Thoracic aorta (tissue), 2 donors: ENCODE measurements at places on chromosomes 3 and 15.
A peak's percentile ranks its signal among the peaks of the same experiment; 100 is the strongest.

DNA sequence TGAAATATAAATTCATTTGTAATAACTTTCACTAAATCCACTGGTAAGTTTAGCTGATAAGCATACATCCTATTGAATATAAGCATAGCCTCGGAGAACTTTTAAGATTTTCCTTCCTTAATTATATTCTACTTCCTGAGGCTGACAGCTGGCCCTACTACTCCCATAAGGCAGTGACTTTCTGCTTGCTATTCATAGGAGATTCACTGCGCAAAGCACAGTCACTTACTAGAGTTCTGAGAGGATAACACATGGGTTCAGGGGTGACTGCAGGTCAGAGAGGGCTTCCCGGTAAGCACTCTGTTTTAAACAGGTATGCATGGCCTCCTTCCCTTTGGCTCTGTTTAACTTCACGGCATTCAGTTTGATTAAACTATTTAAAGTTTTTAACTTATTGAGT, 75.8 kb downstream of the FAIM start:
- no peak for DNase-seq

DNA sequence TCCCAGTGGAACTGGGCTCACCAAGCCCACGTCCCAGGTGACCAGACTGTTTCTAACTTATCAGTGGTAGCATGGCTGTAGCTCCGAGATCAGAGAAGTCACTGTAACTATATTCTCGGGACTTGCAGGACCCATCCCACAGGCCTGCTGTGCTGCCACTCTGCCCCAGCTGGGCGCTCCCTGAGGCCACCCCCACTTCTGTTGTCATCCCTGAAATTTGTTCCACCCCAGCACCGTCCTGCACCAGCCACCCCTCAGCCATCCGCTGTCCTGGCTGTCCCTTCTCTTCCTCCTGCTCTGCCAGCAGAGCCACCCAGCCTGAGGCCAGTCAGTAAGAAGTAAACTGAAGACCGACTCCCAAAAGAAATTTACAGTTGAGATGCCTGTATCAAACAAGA, 33.0 kb upstream of the VILL start:
- DNase-seq, result no peak

DNA sequence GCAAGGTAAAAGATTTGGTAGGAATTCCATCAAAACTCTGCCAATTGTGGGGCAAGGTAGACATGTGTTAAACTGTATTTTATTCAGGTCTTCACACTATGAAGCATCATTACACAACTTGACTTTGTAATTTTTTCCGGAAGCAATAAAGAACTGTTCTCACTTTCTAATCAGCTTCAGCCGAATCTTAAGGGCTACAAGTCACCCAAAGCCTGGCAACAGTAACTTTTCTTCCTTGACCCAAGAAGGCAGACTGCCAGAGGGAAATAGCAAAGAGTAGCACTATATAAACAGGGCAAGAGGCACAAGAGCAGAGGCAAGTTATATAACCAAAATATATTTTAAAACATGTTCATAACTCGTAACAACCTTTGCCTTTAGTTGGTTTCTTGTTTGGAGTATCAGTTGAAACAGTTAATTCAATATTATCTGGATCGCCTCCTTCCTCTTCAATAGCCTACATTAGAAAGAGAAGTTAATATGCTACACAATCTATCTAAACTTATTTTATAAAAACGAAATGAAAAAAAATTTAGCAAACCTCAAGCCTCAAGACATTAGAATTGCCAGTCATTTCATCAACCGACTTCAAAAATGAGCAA, 1.4 kb downstream of the SLTM start:
- no peak for DNase-seq

DNA sequence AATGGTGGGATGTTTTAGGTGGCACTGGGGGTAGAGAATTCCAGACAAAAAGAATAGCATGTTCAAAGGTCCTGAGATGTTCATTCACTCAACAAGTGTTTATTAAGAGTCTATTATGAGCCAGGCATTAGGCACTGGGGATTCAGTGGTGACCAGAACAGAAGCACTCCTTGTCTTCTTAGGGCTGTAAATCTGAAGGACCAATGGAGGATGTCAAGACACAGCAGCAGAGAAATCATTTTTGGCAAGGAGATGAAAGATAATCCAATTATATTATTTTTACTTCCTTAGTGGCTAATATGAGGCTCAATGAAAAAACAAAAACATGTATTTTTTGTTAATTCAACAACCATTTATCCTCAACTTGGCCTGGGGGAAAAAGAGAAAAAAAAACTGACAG, 218.5 kb downstream of the SLC9A9 start:
- DNase-seq, result no peak

DNA sequence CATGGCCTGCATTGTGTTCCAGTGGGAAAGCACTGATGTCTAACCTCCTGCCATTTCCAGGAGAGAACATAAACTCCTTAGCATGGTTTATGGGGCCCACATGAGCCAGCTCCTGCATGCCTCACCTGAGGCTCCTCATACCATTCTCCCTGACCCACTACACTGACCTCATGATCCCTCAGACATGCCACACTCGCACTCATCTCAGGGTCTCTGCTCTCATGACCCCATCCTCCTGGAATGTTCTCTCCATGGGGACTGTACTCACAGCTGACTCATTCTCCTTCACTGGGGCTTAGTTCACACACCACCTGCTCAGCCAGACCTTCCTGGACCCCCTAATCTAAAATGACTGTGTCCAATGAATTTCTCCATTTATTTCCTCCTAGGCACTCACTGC, 4.0 kb upstream of the LMCD1 start:
- DNase-seq, result no peak

- DNase-seq, result no peak
These were observed 178.5 kb upstream of the ZBTB20 start for GRCh38 chr3:115325539-115325938.

DNA sequence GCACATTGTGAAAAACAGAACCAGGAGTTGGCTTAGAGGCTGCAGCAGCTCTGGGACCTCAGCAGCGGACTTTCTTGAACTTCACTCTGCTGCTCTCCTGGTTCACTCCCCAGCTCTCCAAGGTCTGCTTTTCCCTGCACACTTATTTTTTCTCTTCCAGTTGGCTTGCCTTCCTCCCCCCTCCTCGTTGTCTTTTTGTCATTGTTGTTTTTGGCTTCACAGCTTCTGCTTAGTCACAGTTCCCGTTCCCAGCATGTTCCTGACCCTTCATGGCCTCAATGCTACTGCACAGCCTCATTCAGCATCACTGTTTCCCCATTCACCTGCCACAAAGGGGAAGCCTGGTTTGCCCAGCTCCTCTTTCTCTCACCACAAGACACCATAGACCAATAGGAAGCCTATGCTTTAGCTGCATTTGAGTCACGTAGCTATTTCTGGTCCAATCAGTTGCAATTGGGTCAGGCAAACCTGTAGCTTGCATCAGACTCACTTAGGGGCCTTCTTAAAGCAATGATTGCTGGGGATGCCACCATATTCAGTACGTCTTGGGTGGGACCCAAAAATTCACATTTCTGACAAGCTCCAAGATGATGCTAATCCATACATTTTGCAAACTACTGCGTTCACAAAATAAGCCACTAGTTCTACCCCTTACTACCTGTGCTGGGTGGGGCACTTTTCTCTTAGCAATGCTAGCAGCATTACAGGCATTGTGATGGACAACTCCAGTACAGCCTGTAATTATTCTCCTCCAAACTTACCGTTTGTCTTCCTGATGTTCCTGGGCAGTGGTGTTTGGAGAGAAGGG, 7.8 kb upstream of the SUMF1 start:
- DNase-seq, result peak; percentile 41

- no peak for DNase-seq
These were observed 104.6 kb upstream of the SELENOK start for GRCh38 chr3:53996141-53996874.

DNA sequence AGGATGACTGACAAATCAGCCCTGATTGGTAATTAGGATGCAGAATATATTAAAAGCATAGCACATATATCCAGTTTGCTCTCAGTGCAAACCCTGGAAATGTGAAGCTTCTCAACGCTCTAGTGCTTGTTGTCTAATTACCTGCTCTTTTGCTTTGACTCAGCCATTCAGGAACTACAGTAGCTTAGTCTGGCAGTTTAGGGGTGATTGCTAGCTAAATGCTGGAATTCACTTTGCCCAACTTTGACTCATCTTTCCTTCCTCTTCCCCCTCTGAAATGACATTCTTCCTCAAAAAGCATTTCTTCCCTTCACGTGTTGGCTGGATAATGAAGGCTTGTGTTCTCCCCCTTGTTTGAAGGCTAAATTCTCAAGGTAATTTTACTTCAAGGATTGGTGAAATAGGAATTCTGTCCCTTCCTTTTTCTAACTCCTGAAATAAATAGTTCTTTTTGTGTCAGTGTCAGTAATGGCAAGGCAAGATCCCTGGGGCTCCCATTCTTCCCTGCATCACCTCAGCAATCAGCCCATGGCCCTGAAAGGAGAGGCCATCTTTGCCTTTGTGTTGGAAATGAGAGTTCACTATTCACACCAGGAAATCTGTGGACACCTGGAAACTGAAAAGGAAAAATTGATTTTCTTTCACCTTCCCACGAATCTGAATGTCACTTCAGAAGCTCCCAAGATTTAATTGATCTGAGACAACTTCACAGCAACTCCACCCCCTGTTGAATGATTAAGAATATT, 103.6 kb downstream of the ECT2 start:
- DNase-seq, result no peak
